Calu3 (cell line): ENCODE measurements at places on chromosomes 2 and 18. TPM values are rescaled to one million over a fixed set of nuclear protein-coding genes. Genes with fewer than 3 reads are reported as not detected.
A peak's percentile ranks its signal among the peaks of the same experiment; 100 is the strongest.

NEU2 gene
- not detected in 2 replicates for total RNA-seq

RUFY4 gene
- total RNA-seq = 0.21 and 2.6 TPM in 2 replicates

GRCh38 chr18:22182884-22183697 lies 13.7 kb downstream of the GATA6 start:
- no peak for DNase-seq

DNA sequence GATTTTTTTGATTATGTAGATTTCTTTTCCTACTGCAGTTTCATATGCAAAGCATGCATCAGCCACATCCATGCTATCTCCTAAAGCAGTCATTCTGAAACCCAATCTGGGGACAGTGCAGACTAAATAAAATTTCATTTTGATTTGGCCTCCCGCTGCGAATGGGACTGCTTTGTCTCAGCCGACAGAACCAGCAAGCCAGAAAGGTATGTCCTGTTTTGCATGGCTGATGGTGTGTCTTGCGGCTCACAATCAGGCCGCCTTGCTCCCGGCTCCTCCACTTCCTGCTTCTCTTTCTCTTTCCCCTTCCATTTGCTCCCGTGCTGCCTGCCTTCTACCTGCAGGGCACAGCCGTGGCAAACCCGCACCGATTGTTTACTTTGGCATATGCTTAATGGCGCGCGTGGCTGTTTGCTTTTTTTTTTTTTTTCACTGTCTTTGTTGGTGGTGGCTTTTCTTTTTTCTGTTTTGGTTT lies 419.6 kb upstream of the POU3F3 start:
- DNase-seq = peak; percentile 27

DNA sequence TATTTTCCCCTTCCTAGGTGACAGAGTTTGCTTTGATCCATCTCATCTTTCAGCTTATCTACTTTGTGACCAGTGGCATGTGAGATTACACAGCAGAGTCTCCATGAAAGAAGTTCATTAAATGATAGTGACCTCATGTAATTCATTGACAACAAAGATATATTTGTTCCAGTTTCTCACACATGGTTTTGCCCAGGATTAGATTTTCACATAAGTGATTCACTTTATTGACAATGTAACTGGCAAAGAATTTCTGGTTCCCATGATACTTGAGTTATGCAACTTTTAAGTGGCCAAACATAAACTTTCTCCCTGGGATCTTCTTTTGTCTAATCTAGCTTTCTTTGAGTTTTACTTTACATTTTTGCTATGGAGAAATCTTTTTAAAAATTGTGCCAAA lies 50.0 kb downstream of the MC4R start:
- no peak for DNase-seq

GRCh38 chr2:217994776-217995274 lies 8.0 kb downstream of the TNS1 start:
- no peak for DNase-seq

ASXL3 gene
- total RNA-seq = 0.07 and 0.47 TPM in 2 replicates

DNA sequence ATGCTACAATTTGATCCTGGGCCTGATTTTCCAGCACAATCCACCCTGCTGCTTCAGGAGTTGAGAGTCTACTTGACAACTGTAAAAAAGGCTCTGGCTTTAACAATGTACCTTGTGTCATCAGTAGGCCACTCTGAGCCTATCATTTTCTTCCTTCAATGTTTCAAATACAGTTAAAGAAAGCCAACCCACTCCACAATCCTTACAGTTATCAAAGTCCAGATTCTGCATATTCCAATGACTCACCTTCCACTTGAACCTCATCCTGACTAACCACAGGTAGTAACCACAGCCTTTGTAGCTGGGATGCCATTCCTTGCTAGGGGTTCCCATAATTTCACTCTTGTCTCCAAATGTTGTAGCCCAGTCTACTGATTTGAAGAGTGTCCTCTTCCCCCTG lies 35.5 kb upstream of the AQP4 start:
- no peak for DNase-seq

TUBA4B gene
- total RNA-seq = not detected in 2 replicates

DNA sequence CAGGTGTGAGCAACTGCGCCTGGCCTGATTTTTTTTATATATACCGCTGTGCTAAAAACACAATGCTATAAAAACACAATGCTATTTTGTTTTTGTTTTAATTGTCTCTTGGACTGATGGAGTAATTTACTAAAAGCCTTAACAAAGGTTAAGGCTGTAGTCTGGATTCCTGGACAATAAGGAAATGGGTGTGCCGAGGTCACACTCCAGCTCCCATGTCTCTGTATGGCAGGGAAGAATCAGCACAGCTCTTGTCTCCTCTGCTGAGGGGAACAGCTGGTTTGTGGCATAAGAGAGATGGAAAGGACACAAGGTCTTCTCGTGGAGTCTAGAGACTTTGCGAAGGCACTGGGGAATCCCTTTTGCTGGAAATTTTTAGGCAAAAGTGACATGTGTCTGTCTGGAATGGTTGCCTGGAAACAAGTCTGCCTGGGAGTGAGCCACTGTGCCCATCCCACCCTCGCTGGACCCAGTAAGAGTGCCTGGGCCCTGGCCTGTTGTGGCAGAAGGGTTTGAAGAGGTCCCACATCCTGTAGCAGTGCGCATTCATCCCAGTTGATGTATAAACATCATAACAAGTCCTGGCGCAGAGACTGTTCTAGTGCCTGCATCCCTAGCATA lies 73.1 kb downstream of the MAPK4 start:
- no peak for DNase-seq

DNA sequence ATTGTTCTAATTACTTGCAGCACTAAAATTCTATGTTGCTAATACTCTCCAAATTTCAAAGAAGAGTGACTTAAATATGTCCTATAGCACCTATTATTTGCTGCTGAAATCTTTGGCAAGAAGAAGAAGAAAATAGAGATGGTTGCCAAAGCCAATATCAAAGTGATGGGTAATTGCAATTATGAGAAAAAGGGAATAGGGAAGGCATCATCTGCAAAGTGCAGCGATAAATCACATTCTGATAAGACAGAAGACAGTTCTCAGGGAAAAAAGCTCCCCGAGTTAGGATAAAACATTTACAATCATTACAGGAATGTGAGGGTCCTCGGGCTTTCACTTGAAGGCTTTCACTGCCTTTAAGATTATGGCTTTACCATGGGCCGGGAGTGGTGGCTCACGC lies 72.1 kb upstream of the RASGRP3 start:
- DNase-seq = no peak

GRCh38 chr2:23662941-23663920 lies 263.7 kb downstream of the ATAD2B start:
- peak; percentile 32 for DNase-seq

DNA sequence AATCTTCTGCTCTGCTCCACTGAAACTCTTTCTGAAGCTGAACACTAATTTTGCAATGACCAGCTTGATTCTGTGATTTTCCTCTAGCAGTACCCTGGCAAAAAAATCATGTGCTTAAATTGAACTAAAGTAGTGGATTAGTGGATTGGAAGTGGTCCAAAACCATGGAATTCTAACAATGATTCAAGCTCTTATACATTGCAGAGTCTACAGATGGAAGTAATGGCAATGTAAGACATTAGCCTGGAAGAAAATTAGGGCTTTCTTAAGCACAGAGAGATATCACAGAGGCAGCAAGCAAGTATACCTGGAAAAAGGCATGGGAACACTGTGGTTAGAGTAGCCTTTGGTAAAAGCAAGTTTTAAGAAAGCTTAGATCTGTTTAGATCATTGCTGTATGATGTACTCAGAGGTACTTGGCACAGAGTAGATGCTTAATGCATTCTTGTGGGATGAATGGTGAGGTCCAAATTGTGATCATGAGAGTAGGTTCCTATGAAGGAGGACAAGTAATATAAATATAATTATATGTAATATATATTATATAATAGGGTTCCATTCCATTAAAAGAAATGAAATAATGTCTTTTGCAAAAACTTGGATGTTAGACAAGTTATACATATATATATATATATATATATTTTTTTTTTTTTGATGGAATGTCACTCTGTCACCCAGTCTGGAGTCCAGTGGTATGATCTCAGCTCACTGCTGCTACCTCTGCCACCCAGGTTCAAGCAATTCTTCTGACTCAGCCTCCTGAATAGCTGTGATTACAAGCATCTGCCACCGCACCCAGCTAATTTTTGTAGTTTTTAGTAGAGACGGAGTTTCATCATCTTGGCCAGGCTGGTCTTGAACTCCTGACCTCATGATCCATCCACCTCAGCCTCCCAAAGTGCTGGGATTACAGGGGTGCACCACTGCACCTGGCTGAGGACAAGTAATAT lies 172.2 kb upstream of the SCN7A start:
- DNase-seq = no peak

- DNase-seq = no peak
Observed at GRCh38 chr2:74860521-74860920, 26.6 kb downstream of the HK2 start.

- no peak for DNase-seq
Observed at GRCh38 chr2:85329181-85329651, 1.4 kb upstream of the TGOLN2 start.

DNA sequence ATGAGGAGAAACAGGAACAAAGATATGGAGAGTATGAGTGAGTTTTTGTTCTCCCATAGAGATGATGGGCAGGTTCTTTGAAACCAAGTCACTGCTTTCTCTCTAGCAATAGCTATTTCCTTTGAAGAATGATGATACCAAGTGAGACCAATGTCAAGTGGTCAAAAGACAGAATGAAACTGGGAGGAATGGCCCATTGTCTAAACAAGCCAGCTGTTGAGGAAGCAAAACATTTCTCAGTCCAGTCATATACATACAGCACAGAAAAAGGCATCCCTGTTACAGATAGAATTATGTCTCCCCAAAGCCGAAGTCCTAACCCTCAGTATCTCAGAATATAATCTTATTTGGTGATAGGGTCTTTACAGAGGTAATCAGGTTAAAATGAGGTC lies 66.1 kb upstream of the EPC2 start:
- DNase-seq = no peak

DNA sequence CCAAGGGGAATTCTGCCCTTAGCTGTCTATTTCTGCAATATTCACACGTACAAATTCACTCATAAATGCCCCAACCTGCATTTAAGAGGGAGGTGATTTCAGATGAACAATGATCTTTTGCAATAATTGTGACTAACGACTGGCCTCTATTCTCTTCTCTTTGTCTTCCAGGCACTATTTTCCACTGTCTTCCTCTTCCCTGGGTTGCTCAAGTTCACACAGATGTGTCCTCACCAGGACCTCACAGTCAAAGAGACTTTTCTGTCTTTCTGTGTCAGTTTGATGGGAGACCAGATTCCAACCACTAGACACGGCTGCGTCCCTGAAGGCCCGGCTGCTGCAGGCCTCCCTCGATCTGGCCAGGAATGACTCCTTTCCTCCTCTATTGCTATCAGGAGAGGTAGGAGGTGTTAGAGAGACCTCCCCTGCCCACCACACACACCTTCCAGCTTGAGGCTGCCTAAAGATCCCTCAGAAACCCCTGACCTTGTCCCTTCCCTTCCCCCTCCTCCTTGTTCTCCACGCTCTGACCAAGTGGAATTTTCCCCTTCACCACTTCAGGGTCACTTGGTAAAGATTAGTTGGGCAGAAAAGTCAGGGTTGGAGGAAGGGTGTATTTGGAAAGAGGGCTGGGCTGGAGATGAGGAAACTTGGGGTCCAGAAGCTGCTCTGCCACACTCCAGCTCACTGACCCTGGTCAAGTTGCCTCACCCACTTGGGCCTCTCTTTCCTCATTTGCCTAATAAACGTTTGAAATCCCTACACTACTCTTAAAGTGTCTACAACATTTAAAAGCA lies 109.2 kb upstream of the COPS8 start:
- no peak for DNase-seq

TGFA gene
- total RNA-seq = 80.0 and 104 TPM in 2 replicates

GRCh38 chr2:239374896-239375277 lies 25.9 kb downstream of the HDAC4 start:
- no peak for DNase-seq

COL4A4 gene
- total RNA-seq = 17.2 and 19.4 TPM in 2 replicates

CAMKMT gene
- total RNA-seq = 20.6 and 25.2 TPM in 2 replicates

TUBB8B gene
- 0.32 and 0.35 TPM in 2 replicates for total RNA-seq

- no peak for DNase-seq
Observed at GRCh38 chr2:45370369-45370768, 240.7 kb downstream of the SRBD1 start.

DNA sequence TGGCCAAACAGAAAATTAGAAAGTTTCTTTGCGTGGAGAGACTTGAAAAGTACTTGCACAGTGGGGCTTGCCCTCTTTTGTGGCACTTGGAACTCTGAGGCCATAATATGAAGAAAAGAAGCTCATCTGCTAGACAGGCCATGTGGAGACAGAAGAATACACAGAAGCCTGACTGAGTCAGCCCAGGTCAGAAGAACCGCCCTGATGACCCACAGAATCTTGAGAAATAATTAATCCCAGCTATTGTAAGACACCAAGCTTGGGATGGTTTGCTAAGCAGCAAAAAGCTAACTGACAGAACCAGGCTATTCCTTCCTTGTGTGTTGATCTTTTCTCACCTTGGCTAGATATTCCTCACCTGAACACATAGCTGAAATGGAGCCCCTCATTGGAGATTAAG lies 33.7 kb downstream of the G6PC2 start:
- DNase-seq = no peak

- no peak for DNase-seq
Observed at GRCh38 chr2:183113630-183114029, 10.6 kb upstream of the NUP35 start.

- DNase-seq = no peak
Observed at GRCh38 chr2:205643391-205643885, 38.9 kb upstream of the NRP2 start.

DNA sequence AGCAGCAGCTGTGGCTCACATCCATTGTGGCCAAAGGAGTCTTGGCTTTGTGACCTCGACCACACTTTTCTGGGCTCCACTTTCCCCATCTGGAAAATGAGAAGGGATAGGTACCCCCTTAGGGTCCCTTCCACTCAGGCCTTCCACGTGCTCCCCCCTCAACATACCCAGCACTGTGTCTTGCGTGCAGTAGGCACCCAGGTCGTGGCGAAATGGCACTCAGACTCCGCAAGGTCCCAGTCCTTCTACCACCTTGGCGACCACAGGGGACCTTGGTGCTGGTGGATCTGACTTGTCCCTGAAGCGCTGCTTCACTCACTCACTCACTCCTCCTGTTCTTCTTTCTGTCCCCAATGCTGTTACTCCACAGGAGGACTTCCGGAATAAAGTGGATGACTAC lies 19.9 kb upstream of the SCLY start:
- no peak for DNase-seq

GRCh38 chr2:70133491-70134322 lies 46.4 kb downstream of the PCBP1 start:
- no peak for DNase-seq

GRCh38 chr2:73685764-73686438 lies 43.7 kb upstream of the NAT8 start:
- no peak for DNase-seq

GRCh38 chr18:24968238-24968775 lies 383.7 kb downstream of the ZNF521 start:
- no peak for DNase-seq

PMAIP1 gene
- total RNA-seq = 56.1 and 75.4 TPM in 2 replicates

GRCh38 chr2:69243652-69244051 lies 143.4 kb downstream of the GFPT1 start:
- no peak for DNase-seq
